ENCODE measurements at places on chromosomes 6 and 20. TPM values are rescaled to one million over a fixed set of nuclear protein-coding genes. Genes with fewer than 3 reads are reported as not detected.

- no peak for DNase-seq
- H3K36me3 ChIP-seq, result no peaks in the 10 kb centered on the region
- H3K4me3 ChIP-seq, result peak overlapping the region; percentile 50
- H3K4me1 ChIP-seq, result peaks cover 39% of the 10 kb centered on the region
- H3K27ac ChIP-seq, result peak overlapping the region; percentile 64
- peaks cover 49% of the 10 kb centered on the region for H3K27me3 ChIP-seq
Measured at GRCh38 chr6:21666853-21667681, 73.5 kb downstream of the SOX4 start.

GRCh38 chr6:168093071-168093505 lies 14.1 kb upstream of the FRMD1 start:
- peaks cover 10% of the 10 kb centered on the region for H3K4me1 ChIP-seq
- DNase-seq, result peak; percentile 66
- H3K36me3 ChIP-seq, result no peaks in the 10 kb centered on the region

- no peaks in the 10 kb centered on the region for H3K36me3 ChIP-seq
- H3K4me1 ChIP-seq, result no peaks in the 10 kb centered on the region
- H3K27me3 ChIP-seq, result no peaks in the 10 kb centered on the region
Measured at GRCh38 chr6:101936516-101936915, 543.0 kb downstream of the GRIK2 start.

- peak overlapping the region; percentile 82 for H3K4me3 ChIP-seq
- peak overlapping the region; percentile 52 for H3K27ac ChIP-seq
- peaks cover 37% of the 10 kb centered on the region for H3K36me3 ChIP-seq
- H3K27me3 ChIP-seq, result no peaks in the 10 kb centered on the region
- H3K4me1 ChIP-seq, result peaks cover 16% of the 10 kb centered on the region
- peak; percentile 53 for DNase-seq
Measured at GRCh38 chr20:6008254-6008653, 45.6 kb downstream of the LRRN4 start.

Gene PRDM13
- total RNA-seq, result not detected

DNA sequence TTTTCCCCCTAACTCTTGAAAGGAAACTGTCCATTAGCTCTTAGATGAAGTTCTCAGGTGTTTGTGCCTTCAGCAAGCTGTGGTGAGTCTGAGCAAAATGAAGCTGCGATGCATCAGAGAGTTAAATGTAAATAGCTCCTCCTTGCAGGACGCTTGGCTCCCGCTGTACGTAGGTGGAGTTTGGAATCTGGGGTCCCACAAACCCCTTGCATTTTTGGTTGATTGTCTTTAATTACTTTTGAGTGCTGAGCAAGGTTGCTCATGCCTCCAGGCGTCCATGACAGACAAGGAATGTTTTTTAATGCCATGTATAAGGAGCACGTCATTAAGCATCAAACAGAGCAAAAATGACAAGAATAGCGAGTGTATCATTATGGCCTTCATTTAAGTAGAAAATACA lies 300.5 kb downstream of the TFAP2C start:
- H3K4me3 ChIP-seq, result no peak overlapping the region
- peaks cover 14% of the 10 kb centered on the region for H3K4me1 ChIP-seq
- H3K36me3 ChIP-seq, result no peaks in the 10 kb centered on the region
- H3K27me3 ChIP-seq, result peaks cover 38% of the 10 kb centered on the region

DNA sequence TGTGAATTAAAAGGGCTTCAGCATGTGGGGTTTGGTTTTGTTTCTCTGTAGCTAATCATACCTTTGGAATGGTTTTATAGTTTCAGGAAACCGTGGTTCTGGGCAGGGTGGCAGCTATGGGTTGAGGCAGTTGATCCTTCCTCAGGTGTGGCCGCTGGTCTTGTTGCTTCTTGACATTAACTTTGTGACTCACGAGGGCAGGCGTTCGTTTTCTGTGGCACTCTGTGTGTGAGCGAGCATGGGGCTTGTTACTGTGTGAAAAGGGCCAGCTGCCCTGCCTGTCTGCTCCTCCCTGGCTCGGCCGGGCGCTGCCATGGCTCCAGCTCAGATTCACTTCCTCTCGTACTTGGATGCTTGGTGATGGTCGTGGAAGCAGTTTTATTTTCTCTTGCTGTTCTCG lies 16.2 kb downstream of the DNAJC5 start:
- no peaks in the 10 kb centered on the region for H3K36me3 ChIP-seq
- H3K4me3 ChIP-seq, result no peak overlapping the region
- H3K4me1 ChIP-seq, result peaks cover 77% of the 10 kb centered on the region

Gene PXDC1
- 77.1 TPM for total RNA-seq

DNA sequence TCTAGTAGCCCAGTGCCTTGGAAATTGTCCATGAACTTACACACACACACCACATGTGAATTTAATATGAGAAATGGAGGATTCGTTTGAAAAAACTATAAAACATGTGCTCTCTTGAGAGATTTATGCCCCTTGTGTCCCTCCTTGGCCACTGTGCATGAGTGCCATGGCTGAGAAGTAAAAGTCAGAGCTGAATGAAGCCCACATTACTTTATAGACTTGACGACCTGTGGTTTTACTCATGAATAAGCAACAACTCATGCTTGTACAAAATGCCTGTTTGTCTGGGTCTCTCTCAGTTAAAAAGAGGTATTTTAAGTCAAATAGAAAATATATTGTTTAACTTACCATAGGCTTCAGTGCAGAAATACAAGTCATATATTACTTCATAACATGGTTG lies 102.7 kb downstream of the KCNQ5 start:
- DNase-seq, result no peak
- H3K27ac ChIP-seq, result no peak overlapping the region
- no peaks in the 10 kb centered on the region for H3K4me1 ChIP-seq
- no peaks in the 10 kb centered on the region for H3K36me3 ChIP-seq

- no peaks in the 10 kb centered on the region for H3K4me1 ChIP-seq
- no peaks in the 10 kb centered on the region for H3K27me3 ChIP-seq
- DNase-seq, result no peak
- no peak overlapping the region for H3K27ac ChIP-seq
Measured at GRCh38 chr6:105499931-105500330, 97.0 kb upstream of the PREP start.

DNA sequence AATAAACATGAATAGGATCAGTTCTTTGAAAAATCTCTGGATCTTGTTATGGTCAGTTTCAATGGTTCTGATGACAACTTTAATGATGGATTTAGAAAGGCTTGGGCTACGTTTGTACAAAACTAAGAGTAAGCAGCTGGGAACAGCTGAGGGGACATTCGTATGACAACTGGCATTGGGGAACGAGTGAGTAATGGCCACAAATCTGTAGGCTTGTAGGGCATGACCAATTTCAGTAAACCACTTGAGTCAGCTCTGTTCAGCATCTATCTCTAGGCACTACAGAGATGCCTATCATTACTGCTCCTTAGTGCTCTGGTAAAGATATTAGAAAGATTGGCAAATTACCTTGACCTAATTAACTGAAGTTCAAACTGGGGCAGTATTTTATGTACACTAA lies 1375.6 kb downstream of the EPHA7 start:
- no peak overlapping the region for H3K4me3 ChIP-seq
- no peak for DNase-seq
- no peaks in the 10 kb centered on the region for H3K27me3 ChIP-seq
- no peak overlapping the region for H3K27ac ChIP-seq
- H3K4me1 ChIP-seq, result no peaks in the 10 kb centered on the region

Gene ADAM33
- 26.8 TPM for total RNA-seq

- peaks cover 17% of the 10 kb centered on the region for H3K4me1 ChIP-seq
- no peak for DNase-seq
- no peak overlapping the region for H3K27ac ChIP-seq
- H3K27me3 ChIP-seq, result no peaks in the 10 kb centered on the region
Measured at GRCh38 chr20:17696287-17696686, 3.5 kb upstream of the BANF2 start.

GRCh38 chr20:11844691-11845090 lies 73.0 kb upstream of the BTBD3 start:
- no peaks in the 10 kb centered on the region for H3K36me3 ChIP-seq
- H3K4me1 ChIP-seq, result peaks cover 8% of the 10 kb centered on the region
- no peaks in the 10 kb centered on the region for H3K27me3 ChIP-seq
- DNase-seq, result no peak
- no peak overlapping the region for H3K4me3 ChIP-seq
- no peak overlapping the region for H3K27ac ChIP-seq

Gene ARMH2
- total RNA-seq, result not detected

Measured in stomach (tissue), 19 donors.